ENCODE measurements at places on chromosomes 1 and 21.

DNA sequence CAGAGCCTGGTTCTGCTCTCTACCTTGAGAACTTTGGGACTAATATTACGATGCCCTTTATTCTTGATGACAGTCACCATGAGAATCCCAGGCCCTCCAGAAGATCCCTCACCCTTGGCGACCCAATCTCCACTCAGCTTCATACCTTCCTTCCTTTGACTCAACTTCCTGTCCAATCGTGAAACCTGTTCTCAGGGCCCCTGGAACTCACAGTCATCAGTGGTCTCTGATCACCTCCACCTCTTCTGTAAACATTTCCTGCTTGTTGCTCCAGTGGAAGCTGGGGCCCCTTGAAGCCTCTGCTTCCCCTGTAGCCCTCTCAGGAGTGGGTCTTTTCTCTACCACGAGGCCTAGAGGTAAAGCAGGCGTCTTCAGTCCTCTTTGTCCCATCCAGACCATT lies 79.1 kb downstream of the MRPS6 start:
- no peak overlapping the region for H3K4me3 ChIP-seq
- no peak for DNase-seq
- H3K36me3 ChIP-seq: no peaks in the 10 kb centered on the region

DNA sequence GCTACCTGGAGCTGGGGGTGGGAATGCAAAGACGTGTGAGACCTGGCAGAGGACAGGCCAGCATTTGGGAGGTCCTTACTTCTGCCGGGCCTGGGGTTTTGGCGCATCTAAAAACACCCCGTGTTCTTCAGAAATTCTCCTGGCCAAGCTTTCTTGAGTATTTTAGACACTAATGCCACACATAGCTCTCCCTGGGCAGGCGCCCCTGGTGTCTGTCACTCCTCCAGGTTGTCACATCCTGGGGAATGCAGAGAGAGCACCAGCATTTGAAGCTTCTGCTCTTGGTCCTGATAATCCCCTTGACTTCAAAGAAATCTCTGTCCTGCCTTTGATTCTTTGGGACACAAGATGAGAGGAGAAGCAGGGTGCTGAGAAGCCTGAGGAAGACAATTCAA lies 6.0 kb downstream of the CAPN9 start:
- no peak overlapping the region for H3K27ac ChIP-seq
- no peak for DNase-seq
- H3K27me3 ChIP-seq: no peaks in the 10 kb centered on the region
- H3K4me1 ChIP-seq: no peaks in the 10 kb centered on the region
- no peak overlapping the region for H3K4me3 ChIP-seq

DNA sequence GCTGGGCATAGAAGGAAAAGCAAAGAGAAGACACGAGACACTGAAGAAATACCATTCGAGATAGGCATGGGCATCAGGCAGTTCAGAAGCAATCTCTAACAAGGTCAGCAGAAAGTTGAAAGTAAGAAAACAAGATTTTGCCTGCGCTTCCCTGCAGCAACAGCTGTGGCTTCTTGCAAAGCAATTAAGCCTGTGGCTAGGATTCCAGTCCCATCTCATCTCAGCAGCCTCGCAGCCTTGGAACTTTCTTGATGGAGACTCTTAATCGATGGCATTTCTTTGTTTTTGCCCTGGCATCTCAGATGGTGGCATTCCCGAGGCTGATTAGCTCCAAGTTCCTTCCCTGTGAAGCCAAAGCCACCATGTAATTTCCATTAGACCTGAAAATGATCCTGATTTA lies 64.6 kb upstream of the SPAG17 start:
- H3K4me3 ChIP-seq: no peak overlapping the region
- no peak for DNase-seq
- H3K4me1 ChIP-seq: no peaks in the 10 kb centered on the region
- no peaks in the 10 kb centered on the region for H3K36me3 ChIP-seq
- H3K27me3 ChIP-seq: no peaks in the 10 kb centered on the region

GRCh38 chr1:220421508-220421907 lies 106.4 kb upstream of the MARK1 start:
- H3K27me3 ChIP-seq: no peaks in the 10 kb centered on the region
- H3K27ac ChIP-seq: no peak overlapping the region
- no peaks in the 10 kb centered on the region for H3K4me1 ChIP-seq
- no peak overlapping the region for H3K4me3 ChIP-seq
- DNase-seq: no peak
- no peaks in the 10 kb centered on the region for H3K36me3 ChIP-seq

GRCh38 chr1:204987689-204988088 lies 55.3 kb upstream of the CNTN2 start:
- H3K4me3 ChIP-seq: no peak overlapping the region
- DNase-seq: no peak
- H3K36me3 ChIP-seq: no peaks in the 10 kb centered on the region

GRCh38 chr21:38993561-38993960 lies 187.8 kb downstream of the ETS2 start:
- H3K4me1 ChIP-seq: no peaks in the 10 kb centered on the region
- H3K27ac ChIP-seq: no peak overlapping the region
- no peaks in the 10 kb centered on the region for H3K36me3 ChIP-seq

- H3K27ac ChIP-seq: no peak overlapping the region
- H3K36me3 ChIP-seq: no peaks in the 10 kb centered on the region
- no peaks in the 10 kb centered on the region for H3K27me3 ChIP-seq
- peak; percentile 28 for DNase-seq
Measured at GRCh38 chr1:247407180-247407616, 8.8 kb upstream of the NLRP3 start.

GRCh38 chr1:159960721-159961381 lies 6.8 kb upstream of the SLAMF9 start:
- no peaks in the 10 kb centered on the region for H3K36me3 ChIP-seq
- H3K27me3 ChIP-seq: no peaks in the 10 kb centered on the region

GRCh38 chr1:21267191-21268077 lies 22.8 kb downstream of the ECE1 start:
- DNase-seq: no peak
- H3K27me3 ChIP-seq: no peaks in the 10 kb centered on the region
- H3K4me1 ChIP-seq: peaks cover 11% of the 10 kb centered on the region
- no peak overlapping the region for H3K27ac ChIP-seq

- H3K27ac ChIP-seq: peak overlapping the region; percentile 93
- DNase-seq: no peak
- no peaks in the 10 kb centered on the region for H3K27me3 ChIP-seq
- H3K4me3 ChIP-seq: peak overlapping the region; percentile 61
- H3K36me3 ChIP-seq: no peaks in the 10 kb centered on the region
Measured at GRCh38 chr1:202163281-202164270, 3.2 kb upstream of the PTPN7 start.

DNA sequence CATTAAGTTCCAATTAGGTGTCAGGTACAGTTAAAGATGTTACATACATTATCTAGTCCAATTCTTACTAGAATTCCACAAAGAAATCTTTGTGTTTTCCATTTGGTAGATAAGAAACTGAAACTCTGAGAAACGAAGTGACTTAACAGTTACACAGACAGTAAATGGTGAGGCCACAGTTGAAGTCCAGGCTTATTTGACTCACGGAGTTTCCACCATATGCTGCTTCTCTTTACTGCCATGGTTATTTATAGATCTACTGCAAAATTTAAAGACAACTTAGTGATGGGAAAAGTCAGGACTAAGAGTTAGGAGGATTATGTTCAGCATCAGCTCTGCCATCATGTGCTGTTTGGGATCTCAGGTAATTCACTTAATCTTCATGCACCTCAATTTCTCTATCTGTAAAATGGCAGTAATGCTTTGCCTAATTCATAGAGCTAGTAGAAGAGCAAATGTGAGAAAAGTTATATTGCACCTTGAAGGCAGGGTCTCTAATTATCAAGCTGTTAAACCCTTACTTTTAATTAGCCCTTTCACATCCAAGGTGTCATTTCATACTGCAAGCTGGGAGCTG lies 26.2 kb upstream of the SAMSN1 start:
- no peaks in the 10 kb centered on the region for H3K4me1 ChIP-seq
- no peak overlapping the region for H3K27ac ChIP-seq

DNA sequence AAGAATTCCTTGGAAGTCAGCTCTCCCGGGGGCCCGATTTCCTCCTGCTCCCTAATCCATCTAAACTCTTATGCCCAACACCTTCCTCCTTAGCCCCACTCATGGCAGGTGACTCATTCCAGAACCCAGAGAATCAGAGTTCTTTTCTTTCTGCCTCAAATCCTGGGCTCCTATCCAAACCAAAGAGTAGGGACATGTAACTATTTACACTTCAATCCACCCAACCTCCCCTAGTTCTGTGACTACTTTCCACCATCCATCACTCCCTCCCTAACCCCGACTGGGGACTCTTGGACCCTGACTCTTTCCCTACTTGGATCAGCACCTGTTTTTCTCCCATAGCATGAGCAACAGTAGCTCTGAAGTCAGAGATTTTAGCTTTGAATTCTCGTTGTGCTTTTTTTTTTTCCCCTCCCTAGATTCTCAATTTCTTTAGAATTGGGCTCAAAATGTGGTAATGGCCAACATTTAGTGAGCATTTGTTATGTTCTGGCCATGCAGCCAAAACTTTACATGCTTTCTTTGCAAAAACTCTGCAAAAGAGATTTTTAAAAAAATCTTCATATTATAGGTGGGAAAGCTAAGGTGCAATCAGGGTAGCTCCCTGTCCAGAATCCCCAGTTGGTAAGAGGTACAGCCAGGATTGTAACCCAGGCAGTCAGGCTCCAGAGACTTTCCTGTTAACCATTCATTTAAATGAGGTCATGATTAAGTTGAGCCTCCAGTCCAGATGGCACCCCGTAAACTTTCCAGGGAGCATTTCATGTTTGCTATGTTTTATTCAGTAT lies 7.5 kb upstream of the CYP4A11 start:
- H3K27ac ChIP-seq: no peak overlapping the region
- H3K27me3 ChIP-seq: no peaks in the 10 kb centered on the region
- no peaks in the 10 kb centered on the region for H3K4me1 ChIP-seq
- no peak overlapping the region for H3K4me3 ChIP-seq

GRCh38 chr1:221187174-221187573 lies 307.9 kb downstream of the HLX start:
- H3K27ac ChIP-seq: no peak overlapping the region
- no peaks in the 10 kb centered on the region for H3K27me3 ChIP-seq
- H3K4me1 ChIP-seq: no peaks in the 10 kb centered on the region
- no peak overlapping the region for H3K4me3 ChIP-seq

DNA sequence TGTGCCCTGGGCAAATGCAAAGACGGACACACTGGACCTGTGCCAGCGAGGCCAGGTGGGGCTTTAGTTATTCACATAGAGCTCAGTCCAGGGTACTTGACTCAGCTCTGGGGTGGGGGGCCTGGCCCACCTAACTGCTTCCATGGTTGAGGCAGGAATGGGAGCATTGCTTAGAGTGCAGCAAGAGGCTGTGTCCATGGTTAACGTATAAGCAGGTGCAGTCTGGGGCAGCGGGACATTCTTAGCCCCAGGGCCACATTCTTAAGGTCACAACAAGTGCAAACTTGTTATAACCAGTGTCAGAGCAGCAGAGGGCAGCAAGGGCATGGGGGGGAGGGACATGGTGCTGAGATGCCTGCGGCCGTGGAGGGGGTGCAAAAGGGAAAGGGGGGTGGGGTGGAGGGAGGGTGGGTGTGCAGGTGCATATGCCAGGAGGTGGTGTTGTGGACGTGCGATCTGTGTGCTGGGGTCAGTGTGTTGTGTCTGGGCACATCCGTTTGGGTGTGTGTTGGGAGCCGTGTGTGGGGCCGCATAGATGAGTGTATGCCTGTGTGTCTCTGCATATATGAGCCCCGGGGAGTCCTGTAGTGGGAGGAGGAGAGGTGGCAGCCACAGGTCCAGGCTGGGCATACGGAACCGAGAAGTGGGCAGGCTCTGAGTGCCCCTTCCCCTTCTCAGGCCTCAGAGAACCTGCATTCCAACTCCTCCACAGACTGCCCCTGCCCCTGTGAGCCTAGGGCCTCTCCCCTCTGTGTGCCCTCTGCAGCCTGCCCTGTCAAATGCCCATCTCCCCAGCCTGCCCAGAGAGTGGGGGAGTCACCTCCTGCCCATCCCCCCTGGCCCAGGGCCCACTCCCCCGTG lies 8.4 kb downstream of the KCNJ10 start:
- H3K27ac ChIP-seq: no peak overlapping the region
- H3K4me3 ChIP-seq: no peak overlapping the region
- no peak for DNase-seq
- H3K4me1 ChIP-seq: no peaks in the 10 kb centered on the region
- no peaks in the 10 kb centered on the region for H3K36me3 ChIP-seq

DNA sequence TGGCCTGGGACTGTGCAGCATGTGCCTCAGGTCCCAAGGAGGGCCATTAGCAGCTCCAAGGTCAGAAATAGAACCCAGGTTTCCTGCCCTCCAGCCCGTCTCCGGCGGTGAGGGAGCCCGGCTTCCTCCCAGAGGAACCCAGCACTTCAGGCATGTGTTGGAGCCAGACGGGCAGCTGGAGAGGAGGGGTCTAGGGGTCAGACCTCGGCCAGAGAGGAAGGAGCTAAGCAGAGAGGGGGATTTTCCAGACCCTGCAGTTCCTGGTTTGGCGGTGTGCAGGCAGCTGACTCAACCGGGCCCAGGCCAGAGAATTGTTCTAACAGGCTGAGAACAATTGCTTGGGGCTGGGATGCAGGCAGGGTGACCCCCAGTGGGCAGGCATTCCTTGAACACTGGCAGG lies 37.1 kb downstream of the HSPG2 start:
- H3K27ac ChIP-seq: no peak overlapping the region
- no peaks in the 10 kb centered on the region for H3K27me3 ChIP-seq
- H3K36me3 ChIP-seq: no peaks in the 10 kb centered on the region
- no peaks in the 10 kb centered on the region for H3K4me1 ChIP-seq
- no peak for DNase-seq

DNA sequence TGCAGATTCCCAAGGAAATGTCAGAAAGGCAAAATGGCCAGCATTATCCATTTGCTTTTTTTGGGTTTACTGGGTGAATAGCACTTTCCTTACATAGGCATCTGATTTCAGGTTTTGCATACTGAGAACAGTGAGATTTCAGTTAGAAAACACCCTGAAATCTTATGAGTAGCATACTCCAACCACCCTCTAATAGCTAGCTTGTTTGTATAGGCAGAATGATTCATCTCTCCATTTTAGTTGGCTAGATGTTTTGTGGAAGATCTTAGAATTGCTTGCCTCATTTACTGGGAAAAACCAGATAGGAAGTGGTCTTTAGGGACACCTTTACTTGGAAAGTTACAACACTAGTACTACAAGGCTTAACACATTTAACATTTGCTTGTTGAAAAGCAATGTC lies 10.4 kb downstream of the KYAT3 start:
- H3K4me1 ChIP-seq: peaks cover 14% of the 10 kb centered on the region
- no peak overlapping the region for H3K27ac ChIP-seq
- H3K4me3 ChIP-seq: no peak overlapping the region
- H3K36me3 ChIP-seq: peaks cover 24% of the 10 kb centered on the region
